Endodermal cell (in vitro differentiated cells): ENCODE measurements at places on chromosomes 11 and 22.
A peak's percentile ranks its signal among the peaks of the same experiment; 100 is the strongest.

DNA sequence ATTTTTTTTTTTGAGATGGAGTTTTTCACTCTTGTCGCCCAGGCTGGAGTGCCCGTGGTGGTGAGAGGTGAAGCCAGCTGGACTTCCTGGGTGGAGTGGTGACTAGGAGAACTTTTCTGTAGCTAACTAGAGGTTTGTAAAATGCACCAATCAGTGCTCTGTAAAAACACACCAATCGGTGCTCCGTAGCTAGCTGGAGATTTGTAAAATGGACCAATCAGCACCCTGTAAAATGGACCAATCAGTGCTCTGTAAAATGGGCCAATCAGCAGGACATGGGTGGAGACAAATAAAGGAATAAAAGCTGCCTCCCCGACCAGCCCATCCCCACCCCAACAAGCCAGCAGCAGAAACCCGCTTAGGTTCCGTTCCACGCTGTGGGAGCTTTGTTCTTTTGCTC is 4.4 kb upstream of the RAPSN start:
- DNase-seq: no peak

- no peak for DNase-seq
Observed at GRCh38 chr22:23263651-23264555, 83.6 kb downstream of the BCR start.

DNA sequence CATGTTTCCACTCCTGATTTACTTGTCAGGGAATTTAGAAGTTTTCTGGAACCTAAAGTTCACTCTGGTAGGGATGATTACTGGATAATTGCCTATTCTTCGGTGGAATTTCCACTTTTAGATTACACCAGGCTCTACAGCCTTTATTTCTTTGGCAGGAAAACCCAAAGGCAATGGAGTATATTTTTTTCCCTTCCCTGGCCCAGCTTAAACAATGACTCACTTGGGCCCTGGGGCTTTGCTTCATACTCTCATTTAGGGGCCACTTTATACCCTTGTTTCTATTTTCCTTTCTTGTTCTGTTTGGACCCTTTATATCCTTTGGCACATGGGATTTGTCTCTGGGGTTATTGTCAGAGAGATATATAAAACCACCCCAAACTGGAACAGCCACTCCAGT is 114.7 kb downstream of the CSTPP1 start:
- no peak for DNase-seq

GRCh38 chr22:49063545-49063890 is 764.2 kb downstream of the BRD1 start:
- DNase-seq: no peak

- no peak for DNase-seq
Observed at GRCh38 chr11:70016666-70017367, 61.3 kb upstream of the ANO1 start.

DNA sequence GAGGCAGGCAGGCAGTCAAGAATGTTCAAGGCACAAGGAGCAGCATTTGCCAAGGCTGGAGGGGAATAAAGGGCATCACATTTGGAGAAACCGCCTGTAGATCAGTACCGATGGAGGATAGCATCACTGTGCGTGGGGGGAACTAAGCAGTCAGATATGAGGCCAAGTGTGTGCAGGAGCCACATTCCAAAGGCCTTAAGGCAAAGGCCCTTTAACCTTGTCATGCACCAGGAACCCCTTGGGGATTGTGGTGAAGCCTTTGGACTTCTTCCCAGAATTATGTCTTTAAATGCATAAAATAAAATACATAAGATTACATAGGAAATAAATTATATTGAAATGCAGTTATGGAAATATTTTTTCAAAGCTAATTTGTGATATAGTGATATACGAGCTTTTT is 532.1 kb downstream of the BUD13 start:
- DNase-seq: no peak

GRCh38 chr11:73308003-73308960 is at the start of gene ARHGEF17:
ARHGEF17 (plus strand) TSS chr11:73308276; CDS start chr11:73308639, 363 bp downstream.
- DNase-seq: peak; percentile 96

- no peak for DNase-seq
Observed at GRCh38 chr22:43289531-43289963, 53.6 kb downstream of the SCUBE1 start.

- no peak for DNase-seq
Observed at GRCh38 chr11:77201991-77202841, 74.2 kb downstream of the MYO7A start.

DNA sequence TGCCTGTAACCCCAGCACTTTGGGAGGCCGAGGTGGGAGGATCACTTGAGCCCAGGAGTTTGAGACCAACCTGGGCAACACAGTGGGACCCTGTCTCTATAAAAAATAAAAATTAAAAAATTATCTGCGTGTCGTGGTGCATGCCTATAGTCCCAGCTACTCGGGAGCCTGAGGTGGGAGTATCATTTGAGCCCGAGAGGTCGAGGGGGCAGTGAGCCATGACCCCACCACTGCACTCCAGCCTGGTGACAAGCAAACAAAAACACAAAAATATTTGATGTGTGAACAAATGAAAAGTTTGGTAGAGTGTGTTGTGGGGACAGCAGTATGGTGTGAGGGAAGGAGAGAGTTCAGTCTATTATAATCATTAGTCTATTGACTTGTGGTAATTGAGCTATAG is 90.8 kb upstream of the PARVA start:
- no peak for DNase-seq

GRCh38 chr11:115808351-115808940 is 304.2 kb upstream of the CADM1 start:
- DNase-seq: no peak

- DNase-seq: peak; percentile 75
Observed at GRCh38 chr22:21447694-21448402, 19.3 kb upstream of the TMEM191C start.

DNA sequence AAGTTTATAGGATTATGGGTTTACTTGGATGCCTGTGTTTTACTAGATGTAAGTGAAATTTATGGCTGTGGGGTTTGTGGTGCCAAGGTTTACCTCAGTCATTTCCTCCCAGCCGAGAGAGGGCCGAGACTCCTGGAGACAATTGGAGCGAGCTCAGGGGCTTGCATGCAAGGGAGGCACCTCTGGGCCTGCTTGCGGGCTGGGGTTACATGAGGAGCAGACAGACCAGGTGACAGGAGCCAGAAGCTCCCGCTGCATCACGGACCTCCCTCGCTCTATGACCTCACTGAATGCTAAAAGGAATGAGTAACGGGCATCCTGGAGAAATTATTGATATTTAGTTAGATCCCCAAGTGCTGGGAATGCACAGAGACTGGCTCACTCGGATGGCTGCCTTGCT is 275.2 kb upstream of the KIRREL3 start:
- DNase-seq: no peak

DNA sequence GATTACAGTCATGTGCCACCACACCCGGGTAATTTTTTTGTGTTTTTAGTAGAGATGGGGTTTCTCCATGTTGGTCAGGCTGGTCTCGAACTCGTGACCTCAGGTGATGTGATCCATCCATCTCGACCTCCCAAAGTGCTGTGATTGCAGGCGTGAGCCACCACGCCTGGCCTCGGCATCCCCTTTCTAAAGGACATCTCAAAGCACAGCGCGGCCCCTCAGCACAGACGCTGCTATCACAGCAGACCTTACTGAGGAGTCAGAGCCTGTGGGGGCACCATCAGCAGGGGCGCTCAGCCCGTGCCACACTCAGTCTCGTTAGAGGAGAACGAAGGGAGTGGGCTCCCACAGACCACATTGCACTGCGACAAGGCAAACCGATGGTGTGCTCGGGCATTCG is 19.4 kb downstream of the CELSR1 start:
- peak; percentile 38 for DNase-seq

DNA sequence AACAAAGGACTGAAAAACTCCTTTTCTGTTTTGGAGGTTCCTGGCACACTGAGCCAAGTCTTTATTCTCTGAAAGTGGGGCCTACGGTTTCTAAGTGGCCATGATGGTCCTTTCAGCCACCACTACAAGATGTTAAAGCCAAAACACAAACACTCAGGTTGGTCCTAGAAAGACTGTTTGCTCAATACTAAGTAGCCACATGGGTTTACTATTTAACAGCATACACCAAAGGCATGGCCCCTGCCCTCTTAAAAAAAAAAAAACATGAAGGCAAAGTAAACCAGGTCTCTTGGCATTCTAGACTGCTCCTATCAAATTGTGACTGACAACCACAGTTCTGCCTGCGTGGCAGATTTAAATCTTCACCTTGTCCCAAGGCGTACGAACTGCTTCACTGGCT is 123.6 kb upstream of the BID start:
- no peak for DNase-seq

DNA sequence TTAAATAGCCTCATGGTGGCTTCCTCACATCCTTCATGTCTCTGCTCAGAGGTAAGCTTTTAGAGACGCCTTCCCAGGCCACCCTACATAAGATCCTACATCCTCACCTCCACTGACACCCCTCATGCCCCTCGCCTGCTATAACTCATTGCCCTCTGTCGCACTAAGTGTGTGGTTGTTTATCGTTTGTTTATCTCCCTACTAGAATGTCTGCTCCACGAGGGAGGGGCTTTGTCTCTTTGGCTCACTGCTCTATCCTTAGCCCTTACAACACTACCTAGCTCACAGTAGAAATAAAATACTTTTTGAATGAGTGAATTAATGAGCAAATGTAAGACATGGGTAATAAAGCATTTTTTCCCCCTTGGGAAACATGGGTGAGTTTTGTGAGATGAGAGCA is 1.3 kb upstream of the CBLIF start:
- no peak for DNase-seq

DNA sequence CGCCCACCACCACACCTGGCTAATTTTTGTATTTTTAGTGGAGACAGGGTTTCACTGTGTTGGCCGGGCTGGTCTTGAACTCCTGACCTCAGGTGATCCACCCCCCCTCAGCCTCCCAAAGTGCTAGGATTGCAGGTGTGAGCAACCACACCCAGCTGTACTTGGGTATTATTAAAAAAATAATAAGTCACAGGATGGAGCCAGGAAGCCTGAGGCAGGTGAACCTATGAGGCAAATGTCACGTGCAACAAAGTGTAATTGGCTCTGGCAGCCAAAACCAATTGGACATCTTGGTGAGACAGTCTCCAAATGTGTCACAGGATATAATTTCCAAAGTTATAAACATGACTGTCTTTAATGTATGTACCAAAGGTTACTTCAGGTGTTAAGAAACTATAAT is 24.0 kb upstream of the MALAT1 start:
- DNase-seq: no peak

DNA sequence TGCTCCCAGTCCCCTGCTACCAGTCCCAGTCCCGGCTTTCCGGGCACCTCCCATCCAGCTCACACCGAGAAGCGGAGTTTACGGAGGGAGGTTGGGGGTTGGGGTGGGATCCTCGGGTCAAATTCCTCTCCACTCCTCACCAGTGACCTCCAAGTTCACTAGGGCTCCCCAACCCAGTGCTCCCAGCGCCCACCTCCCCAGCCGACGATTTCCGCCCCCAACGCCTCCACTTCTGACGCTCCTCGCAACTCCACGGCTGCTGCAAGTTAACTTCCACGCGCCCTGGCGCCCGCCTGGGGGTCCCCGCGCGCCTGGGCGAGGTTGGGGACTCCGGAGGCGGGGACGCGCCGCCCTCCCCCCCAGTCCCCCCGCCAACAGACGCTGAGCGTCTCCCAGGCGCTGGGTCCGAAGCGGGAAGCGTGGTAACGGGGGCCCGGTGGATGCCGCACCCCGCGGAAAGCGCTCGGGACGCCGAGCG is 526 bp downstream of the TPST2 start:
- peak; percentile 82 for DNase-seq

GRCh38 chr11:58968251-58968711 is 29.0 kb downstream of the GLYATL1 start:
- DNase-seq: peak; percentile 61

GRCh38 chr11:129598378-129598777 is 217.3 kb upstream of the TMEM45B start:
- DNase-seq: peak; percentile 40

- peak; percentile 15 for DNase-seq
Observed at GRCh38 chr22:35044607-35045390, 21.2 kb upstream of the ISX start.

- no peak for DNase-seq
Observed at GRCh38 chr11:33861941-33862589, 29.8 kb downstream of the LMO2 start.

GRCh38 chr11:2699185-2699530 is 636 bp downstream of the KCNQ1OT1 start:
- no peak for DNase-seq

GRCh38 chr11:92388380-92388779 is 163.8 kb downstream of the FAT3 start:
- DNase-seq: no peak

DNA sequence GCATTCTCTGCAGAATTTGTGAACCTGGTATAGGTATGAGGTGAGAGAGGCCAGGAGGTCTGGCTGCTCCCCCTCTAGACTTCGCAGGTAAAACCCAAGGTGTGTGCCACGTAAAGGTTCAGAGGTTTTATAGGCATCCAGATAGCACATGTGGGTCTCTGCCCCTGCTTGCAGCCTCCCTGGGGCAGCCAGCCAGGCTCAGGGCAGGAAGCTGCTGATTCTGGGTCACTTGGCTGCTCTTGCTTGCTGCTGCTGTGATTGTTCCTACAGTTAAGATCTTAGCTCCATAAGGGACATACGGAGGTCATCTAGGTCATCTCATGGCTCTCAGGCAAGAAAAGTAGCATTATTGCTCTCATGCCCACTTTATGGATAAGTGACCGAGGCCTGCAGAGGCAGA is 30.2 kb downstream of the ZBTB16 start:
- no peak for DNase-seq

DNA sequence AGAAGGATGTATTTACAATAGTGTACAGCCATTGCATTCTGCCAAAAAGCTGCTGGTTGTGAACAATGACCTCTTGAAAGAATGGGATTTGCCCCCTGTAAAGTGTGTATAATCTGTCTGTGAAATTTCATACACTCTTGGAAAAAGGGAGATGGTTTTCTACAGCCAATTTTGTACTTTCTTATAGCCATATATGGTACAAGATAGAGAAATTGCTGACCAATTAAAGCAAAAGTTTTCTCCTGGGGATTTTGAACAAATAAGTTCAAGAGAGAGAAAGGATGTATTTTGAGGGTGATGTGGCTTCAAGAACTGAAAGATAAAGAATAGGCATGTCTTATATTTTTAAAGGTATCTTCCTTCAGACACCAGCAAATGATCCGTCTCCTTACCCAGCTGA is 211.0 kb downstream of the NAV2 start:
- no peak for DNase-seq

GRCh38 chr22:46842606-46843005 is 80.2 kb downstream of the TBC1D22A start:
- DNase-seq: peak; percentile 27

DNA sequence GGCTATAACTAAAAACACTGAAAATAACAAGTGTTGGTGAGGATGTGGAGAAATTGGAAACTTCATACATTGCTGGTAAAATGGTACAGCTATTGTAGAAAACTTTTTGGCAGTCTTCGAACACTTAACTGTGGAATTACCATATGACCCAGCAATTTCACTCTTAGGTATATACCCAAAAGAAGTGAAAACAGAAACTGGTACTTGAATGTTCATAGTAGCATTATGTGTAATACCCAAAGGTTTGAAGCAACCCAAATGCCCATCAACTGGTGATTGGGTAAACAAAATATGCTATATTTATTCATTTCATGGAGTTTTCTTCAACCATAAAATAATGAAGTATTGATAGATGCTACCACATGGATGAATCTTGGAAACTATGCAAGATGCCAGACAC is 40.8 kb upstream of the FTH1 start:
- DNase-seq: no peak
